Islet precursor cell (in vitro differentiated cells): ENCODE measurements at places on chromosomes 6 and 20.

DNA sequence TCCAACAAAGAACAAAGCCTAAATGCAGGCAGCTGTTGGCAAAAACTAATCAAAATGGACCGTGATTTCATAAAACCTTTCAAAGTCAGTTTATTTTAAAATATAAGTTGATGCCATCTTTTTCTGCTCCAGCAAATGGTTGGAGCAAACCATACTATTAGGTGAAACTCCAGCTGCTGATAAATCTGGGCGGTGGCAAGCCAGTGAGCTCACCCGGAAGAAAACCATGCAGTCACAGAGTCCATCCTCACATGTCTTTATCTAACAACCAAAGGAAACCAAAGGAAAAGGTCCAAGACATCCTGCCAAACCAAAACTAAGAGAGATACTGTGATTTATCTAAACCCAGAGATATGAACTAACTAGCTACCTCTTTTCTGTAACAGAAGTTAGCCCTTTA, 72.6 kb downstream of the HIVEP2 start:
- DNase-seq = no peak

- no peak for DNase-seq
Measured at GRCh38 chr6:98944598-98945081, 3.1 kb downstream of the FBXL4 start.

- DNase-seq = peak; percentile 67
Measured at GRCh38 chr6:35304299-35304698, 6.7 kb downstream of the DEF6 start.

- DNase-seq = peak; percentile 69
Measured at GRCh38 chr20:37282556-37282955, 6.9 kb upstream of the MANBAL start.

GRCh38 chr6:38599261-38599660, 40.5 kb downstream of the BTBD9 start:
- DNase-seq = no peak

DNA sequence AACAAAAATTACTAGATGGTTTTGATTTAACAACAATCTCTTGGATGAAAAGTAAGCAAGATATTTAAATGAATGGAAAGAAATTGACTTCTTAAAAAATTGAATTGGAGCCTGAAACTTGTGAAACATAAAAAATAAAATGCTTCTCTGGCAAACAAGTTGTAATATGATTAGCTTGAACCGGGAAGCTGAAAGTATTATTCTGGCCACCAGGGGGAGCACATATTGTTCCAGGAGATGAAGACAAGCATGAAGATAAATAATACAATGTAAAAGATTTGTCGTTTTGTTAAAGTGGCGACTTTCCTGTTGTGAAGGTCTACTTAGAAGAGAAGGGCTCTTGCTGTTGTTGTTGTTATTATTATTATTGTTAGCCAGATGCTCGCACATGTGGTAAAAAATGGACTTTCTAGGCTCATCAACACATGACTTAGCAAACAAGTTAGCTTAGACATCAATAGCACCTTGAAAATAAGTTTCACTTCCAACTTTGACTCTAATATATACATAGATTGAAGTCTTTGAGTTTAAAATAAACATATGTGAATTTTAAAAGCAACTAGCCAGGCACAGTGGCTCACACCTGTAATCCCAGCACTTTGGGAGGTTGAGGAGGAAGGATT, 14.2 kb downstream of the PAX1 start:
- peak; percentile 72 for DNase-seq

GRCh38 chr6:92109956-92110355, 1309.4 kb downstream of the EPHA7 start:
- no peak for DNase-seq

- DNase-seq = no peak
Measured at GRCh38 chr6:51996296-51996947, 91.0 kb downstream of the PKHD1 start.

DNA sequence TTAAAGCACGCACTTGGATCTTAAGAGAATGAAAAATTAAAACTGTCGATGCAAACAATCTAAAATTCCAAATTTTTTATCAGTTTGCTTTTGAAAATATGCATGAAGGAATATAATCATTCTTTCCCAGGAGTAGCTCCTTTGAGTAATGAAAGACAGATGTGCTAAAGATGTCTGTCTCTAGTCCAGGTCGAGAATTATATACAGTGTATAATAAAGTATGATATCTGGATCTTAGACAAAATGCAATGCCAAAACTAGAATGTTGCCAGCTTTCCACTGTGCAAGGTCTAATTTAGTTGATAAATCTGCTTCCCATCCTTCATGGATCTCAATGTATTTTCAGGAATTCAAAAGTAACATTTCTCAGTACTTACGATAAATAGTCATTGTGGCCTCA, 65.1 kb upstream of the ADGRG6 start:
- DNase-seq = no peak

DNA sequence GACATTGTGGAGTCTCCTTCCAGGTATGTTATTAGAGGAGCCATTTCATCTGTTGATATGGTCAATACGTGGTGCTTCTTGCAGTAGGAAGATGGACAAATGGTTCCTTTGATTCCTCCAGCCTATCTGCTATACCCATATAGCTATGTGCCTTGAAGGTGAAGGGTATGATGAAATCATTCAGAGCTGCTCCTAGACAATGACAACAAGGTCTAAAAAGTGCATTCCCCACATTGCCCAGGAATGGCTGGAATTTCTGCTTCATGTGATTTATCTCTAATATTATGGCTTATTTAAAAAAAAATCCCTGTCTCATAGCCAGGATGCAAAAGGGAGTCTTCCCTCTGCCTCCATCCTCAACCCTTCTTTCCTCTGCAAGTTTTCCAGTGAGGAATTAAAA, 14.1 kb downstream of the DAAM2 start:
- no peak for DNase-seq

DNA sequence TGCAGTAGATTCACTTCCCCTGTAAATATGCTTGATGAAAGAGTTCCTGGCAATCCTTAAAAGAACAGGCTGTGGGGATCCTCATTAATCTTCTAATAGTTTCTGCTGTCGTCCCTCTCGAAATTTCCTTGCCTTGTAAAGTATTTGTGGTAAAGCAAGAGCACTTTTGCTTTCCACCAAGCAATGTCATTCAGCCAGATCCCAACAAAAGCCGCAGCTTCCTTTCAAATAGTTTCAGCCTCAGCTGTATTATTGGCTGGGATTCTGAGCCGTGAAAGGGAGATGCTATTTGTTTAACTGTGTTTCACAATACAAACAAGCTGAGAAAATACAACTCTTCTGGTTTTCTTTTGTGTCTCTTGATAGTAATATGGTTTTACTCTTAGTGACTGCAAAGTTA, 48.9 kb upstream of the EPHA7 start:
- DNase-seq = peak; percentile 60

DNA sequence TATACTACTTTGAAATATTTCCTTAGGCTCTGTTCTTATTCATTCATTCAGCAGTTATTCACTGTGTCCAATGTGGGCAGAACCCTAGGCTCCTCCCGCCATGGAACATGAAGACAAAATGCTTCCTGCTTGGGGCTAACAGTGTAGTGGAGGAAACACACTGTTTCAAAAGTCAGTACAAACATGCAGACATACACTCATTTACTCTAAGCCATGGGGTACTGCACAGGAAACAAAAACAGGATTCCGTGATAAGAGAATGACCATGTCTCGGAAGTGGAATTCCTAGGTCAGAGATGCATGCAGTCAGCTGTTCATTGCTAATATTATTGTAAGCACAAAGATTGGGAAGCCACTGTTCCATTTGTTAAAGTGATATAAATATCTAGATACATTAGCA, 18.4 kb upstream of the FAM209A start:
- DNase-seq = no peak

DNA sequence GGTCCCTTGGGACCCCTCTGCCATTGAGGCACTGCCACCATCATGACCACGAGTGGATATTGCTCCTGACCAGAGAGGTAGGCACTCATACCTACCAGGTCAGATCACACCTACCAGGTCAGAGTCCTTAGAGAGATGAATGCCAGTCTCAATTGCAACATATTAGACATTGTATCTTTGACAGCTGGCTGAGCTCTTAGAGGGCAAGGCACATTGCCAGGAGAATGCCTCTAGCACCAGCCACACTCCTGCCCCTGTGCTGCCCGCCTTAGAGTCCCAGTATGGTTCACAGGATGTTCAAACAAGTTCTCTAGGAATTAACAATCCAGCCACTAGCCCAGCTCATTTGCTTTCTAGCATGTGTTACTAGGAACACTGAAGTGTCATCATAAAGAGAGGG, 65.9 kb downstream of the TMEM244 start:
- DNase-seq = no peak

- DNase-seq = peak; percentile 65
Measured at GRCh38 chr6:71294121-71294523, 5.5 kb downstream of the OGFRL1 start.
